ENCODE measurements at places on chromosomes 7 and 10.

GRCh38 chr7:88314061-88314491, 7.4 kb upstream of the STEAP4 start:
- DNase-seq, result no peak

- no peak for DNase-seq
Observed at GRCh38 chr7:155107126-155107525, 37.0 kb downstream of the HTR5A start.

DNA sequence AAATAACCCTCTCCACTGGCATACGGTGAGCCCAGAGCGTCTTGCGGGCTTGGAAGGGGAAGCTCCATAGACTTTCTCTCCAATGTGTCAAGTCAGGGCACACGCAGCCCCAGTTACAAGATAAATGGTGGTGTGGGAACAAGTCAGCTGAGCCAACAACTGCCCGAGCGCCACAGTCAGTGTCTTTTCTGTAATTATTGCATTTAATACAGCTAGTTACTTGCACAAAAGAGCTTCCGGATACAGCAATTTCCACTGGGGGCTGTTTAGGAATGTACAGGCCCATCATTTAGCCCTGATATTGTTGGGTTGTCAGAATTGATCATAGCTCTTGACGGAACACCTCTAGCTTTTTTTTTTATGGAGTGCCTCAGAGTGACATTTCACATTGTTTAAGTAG, 193.5 kb upstream of the SP8 start:
- no peak for DNase-seq

DNA sequence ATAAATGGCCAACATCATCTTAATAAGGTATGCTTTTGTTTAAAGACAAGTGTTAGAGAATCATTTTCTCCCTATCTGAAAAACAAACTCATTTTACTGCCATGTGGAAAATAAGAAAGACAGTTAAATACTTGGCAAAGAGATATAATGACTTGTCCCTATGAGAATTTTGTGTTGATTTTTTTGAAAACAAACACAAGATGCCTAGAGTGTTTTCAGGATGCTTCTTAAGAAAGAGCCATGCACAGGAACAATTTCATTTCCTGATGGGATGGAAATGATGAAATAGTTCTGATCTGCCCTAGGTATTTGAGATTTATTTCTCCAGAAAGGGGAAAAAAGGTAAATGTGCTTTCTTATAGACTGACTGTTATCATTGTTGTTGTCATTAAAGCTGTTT, 237.5 kb upstream of the GNAI1 start:
- no peak for DNase-seq

DNA sequence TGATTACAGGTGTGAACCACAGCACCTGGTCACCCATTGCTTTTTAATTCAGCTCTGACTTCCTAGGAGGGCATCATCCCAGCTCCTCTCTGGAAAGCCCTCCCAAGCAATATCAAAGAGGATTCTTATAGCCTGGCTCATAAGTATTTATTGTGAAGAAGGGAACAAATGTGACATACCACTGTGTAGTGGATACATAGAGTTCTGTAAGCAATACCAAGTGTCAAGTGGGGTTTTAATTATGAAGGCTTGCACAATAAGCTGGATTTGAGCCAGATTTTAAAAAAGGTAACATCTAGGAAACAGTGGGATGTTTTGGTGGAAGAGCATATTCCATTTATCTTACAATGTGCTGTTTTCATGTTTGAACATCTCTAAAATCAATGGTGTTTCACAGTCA, 19.0 kb upstream of the PRTFDC1 start:
- no peak for DNase-seq

GRCh38 chr7:139534966-139535651, 11.6 kb downstream of the CLEC2L start:
- no peak for DNase-seq

DNA sequence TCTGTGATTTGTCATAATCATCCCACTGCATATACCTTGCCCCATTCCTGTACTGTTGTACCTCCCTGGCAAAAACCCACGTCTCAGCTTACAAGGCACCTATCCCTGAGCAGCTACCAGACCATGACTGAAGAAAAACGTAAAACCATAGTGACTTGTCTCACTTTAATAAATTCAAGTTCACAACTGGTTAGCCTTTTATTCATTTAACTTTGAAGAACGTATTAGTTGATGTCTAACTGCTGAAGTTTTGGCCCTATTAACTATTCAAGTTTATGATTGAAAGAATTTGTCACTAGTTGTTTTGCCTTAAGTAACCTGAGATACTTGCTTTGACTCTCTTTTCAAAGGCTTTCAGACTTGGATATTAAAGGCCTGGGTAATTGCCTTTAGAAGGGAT, 59.7 kb downstream of the GALNT11 start:
- no peak for DNase-seq

DNA sequence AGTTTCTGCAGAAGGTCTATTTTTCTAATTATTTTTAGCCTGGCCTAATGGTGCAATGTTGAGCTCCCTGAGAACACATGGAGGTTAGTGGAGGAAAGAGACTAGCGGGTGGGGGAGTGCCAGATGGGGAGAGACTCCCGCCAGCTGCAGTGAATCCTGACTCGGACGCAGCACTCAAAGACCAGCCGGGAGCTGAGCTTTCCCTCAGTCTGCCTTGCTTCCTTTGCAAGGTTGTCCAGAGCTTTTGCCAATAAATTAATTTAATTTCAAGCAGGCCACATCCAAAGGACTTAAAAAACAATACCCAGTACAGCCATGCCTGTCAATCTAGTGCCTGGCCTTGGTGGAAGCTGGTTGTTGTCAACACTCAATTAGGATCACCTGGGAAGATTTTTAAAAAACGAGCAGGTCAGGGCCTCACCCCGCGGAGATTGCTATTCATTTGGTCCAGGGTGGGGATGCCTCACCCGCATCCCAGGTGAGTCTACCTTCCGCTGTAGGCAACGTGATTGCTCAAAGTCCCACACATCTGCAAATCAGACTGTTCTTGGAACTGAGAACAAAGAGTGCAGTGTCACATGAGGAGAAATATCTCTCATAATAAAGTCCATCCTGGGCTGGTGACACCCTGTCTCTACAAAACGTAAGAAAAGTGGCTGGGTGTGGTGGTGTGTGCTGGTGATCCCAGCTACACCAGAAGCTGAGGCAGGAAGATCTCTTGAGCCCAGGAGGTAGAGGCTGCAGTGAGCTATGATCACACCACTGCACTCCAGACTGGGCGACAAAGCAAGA, 4.0 kb downstream of the CLRN3 start:
- no peak for DNase-seq

GRCh38 chr7:79241288-79242060, 212.0 kb downstream of the MAGI2 start:
- no peak for DNase-seq

GRCh38 chr10:60304829-60305379, 84.8 kb downstream of the ANK3 start:
- DNase-seq, result no peak

DNA sequence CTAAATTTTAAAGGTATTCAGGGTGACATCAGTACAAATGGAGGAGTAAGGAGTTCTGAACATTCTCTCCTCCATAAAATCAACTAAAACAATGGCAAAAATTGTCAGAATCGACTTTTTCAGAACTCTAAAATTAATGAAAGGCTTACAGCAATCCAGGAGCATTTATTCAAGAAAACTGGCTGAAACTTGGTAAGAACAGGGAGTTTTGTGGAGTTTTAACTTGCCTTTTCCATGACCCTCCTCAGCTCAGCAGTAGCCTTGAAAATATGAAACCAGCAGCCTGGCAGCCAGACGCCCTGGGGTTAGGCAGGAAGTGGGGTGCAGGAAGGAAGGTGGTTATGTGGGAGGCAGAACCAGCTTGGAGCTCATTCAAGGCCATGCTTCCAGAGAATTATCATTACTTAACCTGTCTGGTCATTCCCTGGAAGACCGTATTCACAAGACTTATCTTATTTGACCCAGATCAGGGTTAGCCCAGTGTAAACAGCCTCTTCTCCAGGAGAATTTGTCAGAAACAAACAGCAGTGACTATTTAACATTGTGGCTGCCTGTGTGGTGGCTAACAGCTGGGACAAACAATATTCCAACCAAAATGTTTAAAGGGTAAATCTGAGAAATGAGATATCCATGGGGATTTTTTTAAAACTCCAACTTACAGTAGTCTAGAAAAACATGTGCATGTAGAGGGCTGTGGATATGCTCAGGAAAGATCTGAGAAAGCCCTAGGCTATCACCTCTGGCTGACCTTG, 75.7 kb upstream of the MACROH2A2 start:
- no peak for DNase-seq

GRCh38 chr10:19579761-19580545, 236.3 kb upstream of the PLXDC2 start:
- DNase-seq, result no peak

- DNase-seq, result no peak
Observed at GRCh38 chr10:131923038-131923756, 22.4 kb downstream of the PPP2R2D start.

All from stimulated activated CD4-positive, alpha-beta T cell treated with anti-CD3 and anti-CD28 coated beads, Interleukin-4, amount 100 ng/mL, for 24 hours (primary cell).